D721Med (cell line): ENCODE measurements at places on chromosomes 6 and 20.

DNA sequence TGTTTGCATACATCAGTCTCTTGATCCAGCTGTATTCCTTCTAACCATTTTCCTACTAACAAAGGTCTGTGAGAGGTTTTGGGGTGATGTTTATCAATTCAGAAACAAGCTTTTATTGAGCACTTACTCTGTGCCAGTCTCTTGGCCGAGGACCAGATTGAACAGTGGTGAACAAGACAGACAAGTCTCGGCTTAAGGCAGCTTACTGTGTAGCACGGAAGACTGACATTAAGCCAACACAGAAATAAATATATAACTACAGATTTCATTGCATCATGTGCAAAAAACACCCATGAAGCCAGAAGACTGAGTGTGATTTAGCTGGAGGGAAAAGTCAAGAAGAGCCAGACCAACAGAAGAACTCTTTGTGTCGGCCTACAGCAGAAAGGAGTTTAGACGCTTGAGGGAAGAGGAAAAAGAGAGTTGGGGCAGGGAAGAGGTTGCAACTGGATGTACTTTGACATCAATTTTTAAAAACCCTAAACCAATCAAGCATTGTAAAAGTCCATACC lies 549.6 kb upstream of the CITED2 start:
- DNase-seq: no peak

GRCh38 chr6:128275030-128275429 lies 245.4 kb downstream of the PTPRK start:
- no peak for DNase-seq

GRCh38 chr20:23255716-23256385 lies 94.7 kb upstream of the NXT1 start:
- DNase-seq: no peak

GRCh38 chr20:59673998-59674445 lies 69.7 kb downstream of the PHACTR3 start:
- no peak for DNase-seq

- DNase-seq: no peak
Measured at GRCh38 chr20:16749573-16749972, 1.4 kb downstream of the OTOR start.

DNA sequence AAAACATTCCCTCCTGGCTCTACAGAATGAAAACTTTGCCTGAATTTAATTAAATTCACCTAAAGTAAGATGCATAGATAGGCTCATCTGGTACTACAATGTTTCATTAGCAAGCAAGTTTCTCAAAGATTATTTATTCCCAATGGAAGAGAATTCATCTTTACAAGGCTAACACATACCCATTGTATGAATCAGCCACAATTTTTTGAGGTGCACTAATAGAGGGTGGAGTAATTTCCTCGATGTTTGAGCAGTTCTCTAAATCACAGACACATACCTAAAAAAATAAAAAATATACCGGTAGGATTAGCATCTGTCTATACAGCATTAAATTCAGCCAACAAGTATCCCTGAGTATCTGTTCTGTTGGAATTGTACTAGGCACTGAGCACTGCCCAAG lies 32.7 kb downstream of the ROS1 start:
- no peak for DNase-seq
